ENCODE measurements at places on chromosomes 5 and 9.

GRCh38 chr9:132849185-132849706 lies 28.8 kb downstream of the AK8 start:
- DNase-seq, result no peak

GRCh38 chr5:111229221-111229835 lies 5.1 kb downstream of the CAMK4 start:
- DNase-seq, result no peak

- no peak for DNase-seq
Measured at GRCh38 chr5:53512539-53512938, 32.1 kb downstream of the FST start.

DNA sequence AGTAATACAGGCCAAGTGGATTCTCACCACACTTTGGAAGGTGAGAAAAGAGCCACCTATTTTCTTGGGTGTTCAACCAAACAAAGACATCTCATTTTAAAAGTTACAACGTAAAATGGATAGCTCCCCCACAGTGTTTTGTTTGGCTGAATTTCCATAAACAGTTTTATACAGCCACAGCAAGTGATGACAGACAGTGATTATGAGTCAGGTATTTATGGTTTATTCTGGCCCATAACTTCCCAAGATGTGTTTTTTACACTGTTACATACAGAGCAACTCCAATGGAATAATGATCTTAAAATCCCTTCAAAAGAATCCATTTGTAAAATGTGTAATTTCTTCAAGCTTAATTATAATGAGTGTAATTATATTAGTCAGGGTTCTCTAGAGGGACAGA lies 421.3 kb downstream of the TLE1 start:
- no peak for DNase-seq

GRCh38 chr9:121906074-121906870 lies 186.8 kb downstream of the TTLL11 start:
- no peak for DNase-seq

- no peak for DNase-seq
Measured at GRCh38 chr5:95922798-95923197, 38.9 kb downstream of the ELL2 start.

DNA sequence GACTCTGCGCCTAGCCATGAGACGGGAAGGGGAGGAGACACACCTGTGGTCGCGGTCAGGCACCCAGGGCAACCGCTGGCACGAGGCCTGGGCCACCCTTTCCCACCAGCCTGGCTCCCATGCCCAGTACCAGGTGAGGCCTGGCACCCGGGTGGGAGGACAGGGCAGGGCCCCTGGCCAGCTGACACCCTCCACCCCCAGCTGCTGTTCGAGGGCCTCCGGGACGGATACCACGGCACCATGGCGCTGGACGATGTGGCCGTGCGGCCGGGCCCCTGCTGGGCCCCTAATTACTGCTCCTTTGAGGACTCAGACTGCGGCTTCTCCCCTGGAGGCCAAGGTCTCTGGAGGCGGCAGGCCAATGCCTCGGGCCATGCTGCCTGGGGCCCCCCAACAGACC lies 5.0 kb downstream of the MAMDC4 start:
- no peak for DNase-seq

GRCh38 chr9:108022246-108022935 lies 532.8 kb upstream of the KLF4 start:
- no peak for DNase-seq

GRCh38 chr5:177362610-177363507 lies 5.1 kb downstream of the RGS14 start:
- peak; percentile 60 for DNase-seq

GRCh38 chr5:141354900-141355469 lies at the start of gene PCDHGA4:
Gene PCDHGA4 (plus strand): TSS chr5:141355021. CDS start chr5:141355108, 87 bp downstream.
- no peak for DNase-seq

- DNase-seq, result peak; percentile 61
Measured at GRCh38 chr9:21994556-21995005, at the start of gene CDKN2B-AS1. Gene CDKN2B-AS1 (plus strand): TSS chr9:21994791.

- DNase-seq, result no peak
Measured at GRCh38 chr5:33801292-33801691, 90.5 kb downstream of the ADAMTS12 start.

- no peak for DNase-seq
Measured at GRCh38 chr5:124643336-124643735, 103.1 kb downstream of the ZNF608 start.

DNA sequence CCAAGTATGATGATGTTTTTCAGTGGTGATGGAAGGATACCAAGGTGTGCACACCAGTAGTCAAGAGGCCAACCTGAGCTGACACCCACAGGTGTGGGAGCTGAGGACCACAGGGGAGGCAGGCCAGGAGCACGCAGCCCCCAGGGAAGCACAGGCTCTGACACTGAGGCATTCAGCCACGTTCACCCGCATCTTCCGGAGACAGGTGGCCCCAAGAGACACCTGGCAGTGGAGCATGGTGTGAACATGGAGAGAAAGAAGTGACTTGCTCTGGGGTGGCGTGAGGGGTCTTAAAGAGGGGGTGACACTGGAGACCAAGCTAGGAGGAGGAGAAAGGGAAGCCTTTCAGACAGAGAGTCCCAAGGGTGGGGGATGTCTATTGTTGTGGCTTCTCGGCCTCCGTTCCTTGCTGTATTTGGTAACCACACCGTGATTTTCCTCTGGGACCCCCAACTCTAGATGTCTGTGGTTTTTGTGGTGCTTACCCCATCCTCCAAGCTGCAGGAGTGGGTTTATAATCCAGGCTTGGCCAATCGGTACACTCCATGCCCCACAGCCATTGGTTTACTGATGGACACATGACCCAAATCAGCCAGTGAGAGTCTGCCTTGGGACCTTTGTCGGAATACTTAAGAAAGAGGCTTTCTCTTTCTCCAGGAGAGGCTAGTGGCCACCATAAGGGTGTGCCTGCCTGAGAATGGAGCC lies 84.6 kb downstream of the HRH2 start:
- no peak for DNase-seq

DNA sequence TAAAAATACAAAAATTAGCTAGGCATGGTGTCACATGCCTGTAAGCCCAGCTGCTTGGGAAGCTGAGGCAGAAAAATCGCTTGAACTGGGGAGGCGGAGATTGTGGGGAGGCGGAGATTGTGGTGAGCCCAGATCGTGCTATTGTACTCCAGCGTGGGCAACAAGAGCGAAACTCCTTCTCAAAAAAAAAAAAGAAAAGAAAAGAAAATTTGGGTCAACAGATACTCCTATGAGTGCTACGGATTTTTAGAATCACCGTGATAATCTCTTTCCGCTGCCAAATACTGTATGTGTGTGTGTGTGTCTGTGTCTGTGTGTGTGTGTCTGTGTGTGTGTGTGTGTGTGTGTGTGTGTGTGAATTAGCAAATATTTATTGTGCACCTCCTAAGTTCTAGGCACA lies 64.4 kb downstream of the ARRDC3 start:
- no peak for DNase-seq

DNA sequence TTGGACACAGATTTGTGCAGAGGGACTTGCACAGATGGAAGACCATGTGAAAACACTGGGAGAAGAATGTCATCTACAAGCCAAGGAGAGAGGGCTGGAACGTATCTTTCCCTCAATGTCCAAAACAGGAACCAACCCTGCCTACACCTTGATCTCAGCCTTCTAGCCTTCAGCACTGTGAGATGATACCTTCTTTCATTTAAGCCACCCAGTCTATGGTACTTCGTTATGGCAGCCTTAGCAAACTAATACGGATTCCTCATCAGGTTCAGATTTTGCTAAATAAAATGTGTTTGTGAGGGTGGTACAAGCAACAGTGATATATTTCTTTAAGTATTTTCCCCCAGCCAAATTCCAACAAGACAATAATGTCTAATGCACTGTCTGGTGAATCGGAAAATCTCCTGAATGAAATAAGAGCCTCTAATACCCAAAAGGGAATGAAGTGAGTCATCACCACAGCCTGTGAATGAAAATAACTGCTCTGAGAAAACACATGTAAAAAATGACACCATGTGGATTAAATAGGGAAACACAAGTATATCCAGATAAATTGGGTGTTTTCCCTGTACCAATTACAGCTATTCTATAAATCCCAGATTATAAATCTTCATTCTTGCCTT lies 182.8 kb upstream of the TARS1 start:
- no peak for DNase-seq

- no peak for DNase-seq
Measured at GRCh38 chr9:112341730-112342129, 8.3 kb upstream of the PTBP3 start.

- DNase-seq, result no peak
Measured at GRCh38 chr5:165400086-165400485, 1894.7 kb downstream of the MAT2B start.

DNA sequence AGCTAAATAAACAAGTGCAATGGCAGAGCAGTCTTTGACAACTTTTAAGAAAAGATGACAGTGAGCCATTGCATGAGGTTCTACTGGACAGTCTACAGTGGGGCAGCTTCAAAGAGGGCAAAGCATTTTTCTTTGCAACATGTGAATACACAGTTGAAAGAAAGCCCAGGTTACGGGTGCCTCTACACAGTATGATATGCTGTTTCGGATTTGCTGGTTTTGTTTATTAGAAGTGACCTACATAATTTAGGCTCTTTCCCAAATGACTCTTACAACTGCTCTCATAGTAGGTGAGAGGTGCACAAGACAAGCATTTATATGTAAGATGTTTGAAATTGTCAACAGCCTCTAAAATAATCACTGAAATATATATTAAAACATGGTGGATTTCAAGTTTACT lies 62.4 kb downstream of the MEF2C start:
- DNase-seq, result no peak

All from activated B cell treated with CpG ODN at 0.5 μM for 24 hours (primary cell).